Stimulated activated CD4-positive, alpha-beta T cell treated with anti-CD3 and anti-CD28 coated beads, TNF-alpha, amount 100 ng/mL, for 1 hour (primary cell): ENCODE measurements at places on chromosomes 12 and 14.

- DNase-seq: no peak
Observed at GRCh38 chr14:88950069-88950468, 125.6 kb downstream of the TTC8 start.

DNA sequence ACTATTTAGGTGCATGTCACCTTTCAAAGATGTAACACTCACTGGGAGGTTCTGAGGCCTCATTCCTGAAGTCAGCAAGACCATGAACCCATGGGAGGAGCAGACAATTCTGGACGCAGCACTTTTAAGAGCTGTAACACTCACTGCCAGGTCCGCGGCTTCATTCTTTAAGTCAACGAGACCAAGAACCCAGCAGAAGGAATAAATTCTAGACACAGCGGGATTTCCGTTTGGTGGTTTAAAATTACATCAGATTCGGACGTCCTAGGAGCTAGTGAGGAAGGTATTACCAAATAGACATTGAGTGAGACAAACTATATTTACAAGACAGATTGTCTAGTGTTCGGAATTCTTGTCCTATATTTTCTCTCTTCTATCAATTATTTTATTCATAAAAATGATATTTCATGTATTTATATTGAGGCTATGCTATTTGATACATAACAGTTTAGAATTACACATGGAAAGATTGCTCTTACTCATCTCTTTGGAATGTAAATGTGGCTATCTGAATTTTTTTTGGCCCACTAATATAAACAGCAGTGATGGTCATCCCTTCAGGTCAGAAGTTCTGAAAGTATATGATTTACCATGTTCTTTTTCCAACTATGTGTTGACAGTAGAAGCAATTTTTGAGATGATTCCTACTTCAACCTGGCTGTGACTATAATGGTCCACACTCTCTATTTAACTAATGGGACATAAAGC lies 1973.0 kb upstream of the FLRT2 start:
- no peak for DNase-seq

DNA sequence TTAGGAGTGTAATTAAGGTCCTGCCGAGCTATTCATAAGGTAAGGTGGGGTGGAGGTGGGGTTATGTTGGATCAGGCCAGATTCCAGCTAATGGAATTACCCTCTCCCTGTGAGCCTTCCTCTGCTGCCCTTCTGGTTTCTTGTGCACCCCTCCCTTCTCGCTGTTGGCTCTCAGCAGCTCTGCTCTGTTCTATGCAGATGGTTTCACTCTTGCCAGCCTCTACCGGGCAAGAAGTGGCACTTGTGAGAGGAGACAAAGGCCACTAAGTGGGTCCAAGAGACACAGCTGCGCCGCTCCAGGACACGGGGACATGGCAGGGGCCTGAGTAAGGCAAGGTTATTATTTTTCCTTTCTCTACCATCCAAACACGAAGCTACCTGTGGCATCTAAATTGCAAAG lies 334.4 kb downstream of the EMP1 start:
- no peak for DNase-seq

DNA sequence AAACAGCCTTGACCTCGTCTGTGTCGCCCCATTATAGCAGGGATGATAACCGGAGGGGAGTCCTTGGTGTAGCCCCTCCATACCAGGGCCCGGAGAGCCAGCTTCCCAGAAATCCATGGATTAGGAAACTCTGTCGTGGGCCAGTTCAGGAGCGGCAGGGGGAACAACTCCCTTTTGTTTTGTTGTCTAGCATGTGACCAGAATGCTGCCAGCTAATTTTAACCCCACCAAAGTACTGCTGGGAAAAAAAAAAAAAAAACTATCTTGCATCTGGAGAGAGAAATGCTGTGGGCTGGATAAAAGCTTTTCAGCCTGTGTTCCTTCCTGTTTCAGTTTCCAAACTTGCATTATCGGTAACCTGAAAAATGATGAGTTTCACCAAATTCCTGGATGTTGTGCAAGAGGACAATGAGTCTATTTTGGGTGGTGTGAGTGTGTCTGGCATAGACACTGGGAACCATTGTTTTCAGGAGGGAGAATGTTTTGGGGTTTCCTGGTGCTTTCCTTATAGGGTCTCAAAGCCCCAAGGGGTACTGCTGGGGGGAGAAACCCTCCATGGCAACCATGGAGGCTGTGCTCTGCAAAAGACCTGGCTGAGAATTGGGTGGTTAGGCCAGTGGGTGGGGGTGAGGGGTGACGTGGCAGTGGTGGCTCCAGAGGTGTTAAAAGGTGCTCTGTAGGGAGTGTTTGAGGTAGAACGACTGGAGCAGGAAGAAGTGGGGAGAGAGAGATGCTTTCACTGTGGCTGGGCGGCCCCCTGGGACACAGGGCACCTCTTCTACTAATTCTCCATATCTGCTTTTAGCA lies 14.9 kb upstream of the IRF2BPL start:
- DNase-seq: no peak

DNA sequence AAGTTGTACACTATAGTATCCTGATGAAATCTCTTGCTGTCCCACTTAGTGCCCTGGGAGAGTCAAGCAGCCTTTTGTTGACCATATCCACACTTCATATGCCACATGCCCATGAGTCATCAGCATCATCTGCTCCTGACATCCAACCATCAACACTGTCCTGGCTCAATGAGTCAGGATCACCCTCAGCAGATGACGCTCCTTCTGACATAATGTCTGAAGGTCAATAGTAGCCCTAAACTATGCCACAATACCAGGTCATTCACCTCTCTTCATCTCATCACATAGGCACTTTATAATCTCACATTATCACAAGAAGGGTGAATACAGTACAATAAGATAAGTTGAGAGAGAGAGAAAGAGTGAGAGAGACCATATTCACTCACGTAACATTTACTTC lies 369.0 kb upstream of the FAR2 start:
- DNase-seq: no peak

DNA sequence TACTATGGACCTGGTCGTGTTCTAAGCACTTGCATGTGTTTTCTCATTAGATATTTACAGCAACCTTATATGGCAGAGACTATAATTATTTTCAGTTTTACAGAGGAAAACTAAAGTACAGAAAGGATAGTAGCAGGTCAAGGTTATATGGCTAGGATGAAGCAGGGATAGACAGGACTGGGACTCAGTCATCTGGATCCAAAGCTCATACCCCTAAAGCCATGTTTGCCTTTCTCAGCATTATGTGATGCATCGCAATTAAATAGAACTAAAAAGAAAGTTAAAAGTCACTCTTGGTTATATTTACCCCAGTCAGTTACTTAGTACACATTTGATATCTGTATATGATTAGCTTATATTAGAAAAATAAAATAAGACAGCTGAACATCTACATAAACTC lies 13.3 kb downstream of the LIN7A start:
- no peak for DNase-seq

DNA sequence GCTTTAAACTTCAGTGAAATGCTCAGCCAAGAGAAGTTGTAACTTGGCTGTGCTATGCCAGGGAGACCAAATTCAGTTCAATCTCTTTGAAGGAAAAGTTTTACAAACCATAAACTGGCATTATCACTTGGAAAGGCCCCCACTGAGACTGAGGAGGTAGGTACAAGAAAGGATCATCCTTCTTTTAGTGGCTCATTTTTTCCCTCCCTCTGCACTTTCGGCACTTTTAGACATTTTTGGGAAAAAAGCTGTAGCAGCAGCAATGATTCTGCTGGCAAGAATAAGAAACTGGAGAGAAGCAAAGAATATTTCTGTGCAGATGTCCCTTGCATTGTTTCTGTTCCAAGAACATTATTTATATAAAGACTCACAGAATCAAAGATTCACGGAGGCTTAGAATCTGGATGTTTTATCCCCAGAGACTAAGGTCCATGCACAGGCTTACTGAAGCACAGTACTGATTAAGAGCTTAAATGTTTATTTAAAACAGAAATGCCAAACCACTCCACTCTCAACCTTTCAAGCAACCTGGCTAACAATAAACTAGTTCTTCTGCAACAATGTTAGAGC lies 12.3 kb downstream of the ZC2HC1C start:
- no peak for DNase-seq

DNA sequence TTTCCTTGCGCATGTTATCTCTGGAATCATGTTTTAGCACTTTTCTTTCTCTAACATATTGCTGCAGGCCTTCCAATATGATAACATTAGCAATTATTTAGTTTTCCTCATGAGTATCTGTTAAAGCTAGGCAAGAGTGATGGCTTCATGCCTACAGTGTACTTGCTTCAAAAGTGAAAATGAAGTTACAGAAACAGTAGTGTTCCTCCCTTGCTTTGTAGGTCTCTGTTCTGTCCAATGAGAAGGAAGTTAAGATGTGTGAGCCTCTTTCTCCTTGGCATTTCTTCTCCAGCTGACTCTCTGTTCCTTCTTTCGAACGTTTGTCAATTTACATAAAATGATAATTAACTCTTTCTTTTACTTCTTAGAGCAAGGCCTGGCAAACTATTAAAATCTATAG lies 22.2 kb downstream of the LRRIQ1 start:
- DNase-seq: no peak

- no peak for DNase-seq
Observed at GRCh38 chr14:27995691-27996090, 770.9 kb upstream of the FOXG1 start.

DNA sequence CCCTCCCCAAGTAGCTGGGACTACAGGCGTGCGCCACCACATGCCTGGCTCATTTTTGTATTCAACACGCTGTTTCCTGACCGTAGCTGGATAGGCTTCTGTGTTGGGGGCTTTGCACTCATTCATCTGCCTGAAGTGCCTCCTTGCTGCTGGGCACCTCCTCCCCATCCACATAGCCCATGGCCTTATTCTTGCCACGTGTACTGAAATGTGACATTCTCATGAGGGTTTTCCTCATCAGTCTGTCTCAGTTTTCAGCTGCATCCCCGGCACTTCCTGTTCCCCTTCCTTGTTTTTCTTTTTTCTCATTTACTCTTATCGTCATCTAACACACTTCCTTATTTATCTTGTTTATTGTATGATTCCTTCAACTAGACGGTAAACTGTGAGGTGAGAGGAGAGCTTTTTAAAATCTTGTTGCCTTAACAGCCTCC lies 36.6 kb downstream of the RCOR1 start:
- no peak for DNase-seq

DNA sequence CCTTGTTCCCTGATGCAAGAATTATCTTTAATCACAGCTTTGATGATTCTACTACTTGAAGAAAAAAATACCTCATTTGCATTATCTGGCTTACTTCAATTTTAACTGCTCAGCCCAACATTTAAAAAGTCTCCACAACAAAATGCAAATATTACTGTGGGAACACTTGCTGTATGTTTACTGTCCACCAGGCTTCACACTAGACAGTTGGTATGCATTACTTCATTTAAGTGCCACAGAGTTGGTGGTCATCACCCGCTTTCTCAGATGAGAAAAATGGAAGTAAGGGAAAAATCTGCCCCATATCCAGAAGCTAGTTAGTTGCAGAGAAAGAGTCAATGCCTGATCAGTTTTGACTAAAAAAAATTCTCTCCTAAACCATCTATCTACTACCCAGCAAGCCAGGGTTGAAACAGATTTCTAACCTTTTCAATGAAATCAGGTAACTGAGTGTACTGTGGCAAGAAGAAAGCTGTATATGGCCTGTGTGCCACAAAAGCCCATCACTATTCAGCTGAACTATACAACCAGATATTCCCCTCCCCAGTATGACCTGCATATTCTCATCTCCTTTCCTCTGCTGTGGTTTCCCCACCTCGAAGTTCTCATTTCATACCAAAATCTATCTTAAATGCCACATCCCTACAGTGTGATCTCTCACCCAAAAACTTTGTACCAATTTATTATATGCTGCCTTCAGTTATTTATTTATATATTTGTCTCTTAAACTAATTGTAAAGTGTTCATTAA lies 90.3 kb downstream of the ATP2B1 start:
- no peak for DNase-seq

DNA sequence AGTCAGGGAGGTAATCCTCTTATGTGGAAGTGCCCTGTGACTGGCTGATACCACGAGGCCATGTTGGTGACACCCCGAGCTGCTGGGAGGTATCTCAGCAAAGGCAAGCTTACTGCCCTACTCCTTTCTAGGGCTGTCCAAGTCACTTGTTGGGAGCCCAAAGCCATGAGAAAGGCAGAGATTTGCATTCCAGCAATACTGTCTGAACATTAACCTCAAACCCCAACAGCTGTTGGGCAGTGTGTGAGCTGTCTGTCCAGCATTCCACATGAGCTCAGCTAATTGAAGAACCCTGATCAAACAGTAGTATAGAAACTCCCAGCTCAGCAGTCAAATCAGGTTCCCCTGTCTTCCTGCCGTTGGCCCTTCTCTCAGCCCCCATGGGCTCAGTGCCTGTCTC lies 9.2 kb downstream of the ABHD4 start:
- DNase-seq: no peak

- no peak for DNase-seq
Observed at GRCh38 chr12:5442251-5443006, 10.5 kb downstream of the NTF3 start.

DNA sequence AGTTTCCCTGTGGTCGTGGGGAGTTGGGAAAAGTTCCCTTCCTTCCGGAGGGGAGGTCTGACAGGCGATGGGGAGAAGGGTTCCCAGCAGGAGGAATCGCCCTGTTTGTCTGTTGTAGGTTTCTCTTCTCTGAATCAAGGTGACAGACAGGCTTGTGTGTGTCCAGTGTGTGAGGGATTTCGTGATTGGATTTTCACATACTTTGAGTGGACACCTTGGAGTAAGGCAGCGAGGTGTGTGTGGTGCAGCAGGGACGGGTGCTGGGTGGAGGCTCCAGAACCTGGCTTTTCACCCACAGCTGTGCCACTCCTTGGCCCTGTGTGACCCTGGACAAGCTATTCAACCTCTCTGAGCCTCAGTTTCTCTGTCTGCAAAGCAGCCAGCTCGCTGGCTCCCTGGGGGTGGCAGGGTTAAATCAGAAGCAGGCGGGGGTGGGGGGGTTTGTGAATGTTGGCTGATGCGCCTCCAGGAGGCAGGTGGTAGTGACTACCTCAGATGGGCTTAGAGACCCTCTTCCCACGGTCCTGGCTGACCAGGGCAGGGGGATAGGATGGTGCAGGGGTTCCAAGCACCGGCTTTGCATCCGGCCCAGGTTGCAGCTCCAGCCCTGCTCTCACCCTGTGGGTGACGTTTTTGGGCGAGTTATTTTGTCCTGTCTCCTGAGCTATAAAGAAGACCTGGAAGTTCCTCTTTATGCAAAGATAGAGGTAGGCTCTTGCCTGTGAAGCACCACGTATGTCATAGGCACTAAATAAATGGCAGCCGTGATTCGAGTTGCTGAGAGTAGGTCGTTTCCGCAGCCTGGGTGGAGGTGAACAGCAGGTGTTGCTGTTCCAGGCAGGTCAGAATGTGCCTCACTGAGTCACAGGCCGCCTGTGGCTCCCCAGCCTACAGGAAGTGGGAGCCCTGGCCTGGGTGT lies 679 bp downstream of the BDKRB2 start:
- DNase-seq: no peak

- DNase-seq: no peak
Observed at GRCh38 chr12:26092346-26093105, 32.3 kb downstream of the BHLHE41 start.

GRCh38 chr14:31297701-31298344 lies 90.2 kb upstream of the HECTD1 start:
- no peak for DNase-seq
